CD4-positive, alpha-beta T cell treated with Interleukin-2 at 100 ng/mL for 4 hours (primary cell): ENCODE measurements at places on chromosomes 1 and 21.

DNA sequence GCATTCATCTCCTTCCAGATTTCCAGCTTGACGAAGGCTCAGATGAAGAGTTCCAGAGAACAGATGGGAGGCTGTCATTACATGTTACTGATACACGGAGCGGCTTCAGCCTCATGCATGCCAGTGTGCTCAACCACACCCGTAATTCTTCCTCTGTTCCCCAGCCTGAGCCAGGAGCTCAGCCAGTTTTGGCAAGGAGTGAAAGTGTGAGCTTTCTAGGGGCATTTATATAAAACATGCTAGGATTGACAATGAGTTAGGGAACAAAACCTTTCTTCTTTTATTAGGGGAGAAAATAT lies 290.4 kb upstream of the PLXNA2 start:
- no peak for DNase-seq

DNA sequence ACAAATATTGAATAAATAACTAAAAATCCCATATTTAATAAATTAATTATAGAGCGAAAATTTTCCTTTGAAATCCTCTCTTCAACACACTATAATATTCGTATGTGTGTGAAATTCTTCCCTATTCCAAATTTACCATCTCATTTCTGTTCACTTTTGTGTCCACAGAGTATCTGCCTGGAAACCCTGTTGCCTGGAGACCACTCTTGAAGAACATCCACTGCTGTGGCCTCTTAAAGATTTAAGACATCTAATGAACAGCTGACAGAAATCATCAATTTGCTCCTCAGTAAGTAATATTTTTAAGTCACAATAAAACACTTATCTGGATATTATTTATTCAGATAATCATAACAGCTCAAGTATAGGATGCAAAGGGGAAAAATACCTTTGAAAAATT lies 69.7 kb downstream of the CYYR1 start:
- no peak for DNase-seq

DNA sequence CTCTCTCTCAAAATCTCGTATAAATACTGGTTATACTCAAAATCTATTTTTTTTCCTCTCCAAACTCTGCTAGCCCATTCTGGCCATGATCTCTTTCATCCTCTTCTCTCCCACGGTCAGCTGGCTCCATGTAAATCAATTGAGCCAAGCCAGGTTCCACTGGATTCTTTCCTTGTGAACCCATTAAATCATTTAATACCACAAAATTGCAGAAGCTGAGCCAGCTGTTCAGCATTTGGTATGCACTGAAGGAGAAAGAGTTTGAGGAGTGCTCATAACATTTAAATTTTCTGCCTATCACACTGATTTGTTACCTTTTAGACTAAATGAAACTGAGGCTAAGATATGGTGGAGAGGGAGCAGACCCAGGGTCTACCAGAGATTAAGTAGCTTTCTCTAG lies 29.1 kb upstream of the TADA1 start:
- no peak for DNase-seq

DNA sequence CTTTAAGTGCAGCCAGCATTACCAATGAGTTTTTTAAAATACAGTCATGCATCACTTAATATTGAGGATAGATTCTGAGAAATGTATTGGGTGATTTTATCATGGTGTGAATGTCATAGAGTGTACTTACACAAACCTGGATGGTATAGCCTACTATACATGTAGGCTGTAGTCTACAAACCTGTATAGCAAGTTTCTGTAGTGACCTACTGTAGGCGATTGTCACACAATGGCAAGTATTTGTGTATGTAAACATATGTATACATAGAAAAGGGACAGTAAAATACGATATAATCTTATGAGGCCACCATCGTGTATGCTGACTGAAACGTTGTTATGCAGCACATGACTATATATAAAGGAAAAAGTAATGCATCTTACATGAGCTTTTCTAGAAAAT lies 48.2 kb downstream of the RPE65 start:
- no peak for DNase-seq

DNA sequence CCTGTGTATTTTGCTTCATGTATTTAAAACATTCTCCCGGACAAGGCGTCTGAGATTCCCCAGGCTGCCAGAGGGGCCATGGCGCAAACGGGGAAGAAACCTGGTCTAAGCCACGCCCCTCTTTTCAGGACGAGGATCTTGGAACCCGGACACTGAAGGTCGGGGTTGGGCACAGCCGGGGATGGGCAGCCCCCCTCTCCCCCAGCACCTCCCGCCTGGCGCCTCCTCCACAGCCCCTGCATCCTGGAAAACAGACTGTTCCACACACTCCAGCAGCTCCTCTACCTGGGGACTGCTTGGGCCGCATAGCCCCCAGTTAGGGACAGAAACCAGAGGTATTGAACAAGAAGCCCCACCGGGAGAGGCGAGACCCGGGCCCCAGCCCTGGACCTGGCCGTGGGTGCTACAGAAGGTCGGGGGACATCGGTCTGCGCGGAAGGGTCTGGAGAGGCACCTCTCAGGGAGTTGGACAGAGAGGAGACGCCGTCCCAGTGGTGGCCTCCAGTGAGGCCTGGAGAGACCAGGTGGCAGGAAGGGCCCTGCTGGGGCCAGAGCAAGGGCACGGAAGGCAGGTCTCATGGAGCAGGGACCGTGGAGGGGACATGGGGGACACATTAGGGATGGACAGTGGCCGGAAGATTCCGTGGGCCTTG lies 5.4 kb downstream of the TP73 start:
- DNase-seq = no peak

DNA sequence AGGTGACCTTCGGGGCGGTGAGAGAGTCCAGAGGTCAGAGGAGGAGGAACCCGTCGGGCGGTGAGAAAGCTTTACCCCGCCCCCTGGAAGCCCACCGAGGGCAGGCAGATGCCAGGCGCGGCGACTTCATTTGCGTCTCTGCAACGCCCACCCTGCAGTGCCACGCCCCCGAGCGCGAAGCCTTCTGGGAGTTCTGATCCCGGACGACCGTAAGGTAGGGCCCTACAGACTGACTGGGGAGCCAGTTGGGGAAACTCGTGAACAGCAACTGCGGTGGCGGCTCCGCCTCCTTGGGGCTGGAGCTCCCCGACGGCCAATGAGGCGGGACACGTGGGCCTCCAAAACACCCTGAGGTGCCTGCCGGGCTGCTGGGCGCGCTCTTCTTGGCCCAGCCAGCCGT lies 46.0 kb upstream of the EDARADD start:
- no peak for DNase-seq

GRCh38 chr1:204319462-204319861 lies 40.3 kb downstream of the PLEKHA6 start:
- no peak for DNase-seq

- DNase-seq = peak; percentile 96
Measured at GRCh38 chr1:155250633-155251449, 4.4 kb downstream of the ENTREP3 start.

DNA sequence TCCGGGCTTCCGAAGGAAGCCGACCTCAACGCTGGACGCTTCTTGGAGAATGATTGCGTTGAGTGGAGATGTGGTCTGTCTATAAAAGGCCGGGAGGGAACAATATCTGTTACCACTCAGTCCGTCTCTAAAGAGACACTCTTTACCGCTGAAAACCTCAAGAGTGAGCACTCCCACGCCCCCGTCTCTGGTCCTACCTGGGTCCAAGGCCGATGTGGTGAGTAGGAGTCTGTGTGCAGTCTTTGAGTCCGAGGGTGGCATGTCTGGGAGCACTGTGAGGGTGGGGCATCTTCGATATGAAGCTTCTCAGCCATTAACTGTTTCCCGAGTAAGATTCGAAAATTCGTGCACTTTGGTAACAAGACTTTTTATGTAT lies 576 bp downstream of the ZFP69 start:
- no peak for DNase-seq

GRCh38 chr1:167548059-167548932 lies 5.3 kb downstream of the CREG1 start:
- DNase-seq = no peak

- peak; percentile 69 for DNase-seq
Measured at GRCh38 chr1:241677201-241677600, 25.1 kb downstream of the WDR64 start.

GRCh38 chr21:20789729-20790500 lies 208.3 kb upstream of the NCAM2 start:
- no peak for DNase-seq

DNA sequence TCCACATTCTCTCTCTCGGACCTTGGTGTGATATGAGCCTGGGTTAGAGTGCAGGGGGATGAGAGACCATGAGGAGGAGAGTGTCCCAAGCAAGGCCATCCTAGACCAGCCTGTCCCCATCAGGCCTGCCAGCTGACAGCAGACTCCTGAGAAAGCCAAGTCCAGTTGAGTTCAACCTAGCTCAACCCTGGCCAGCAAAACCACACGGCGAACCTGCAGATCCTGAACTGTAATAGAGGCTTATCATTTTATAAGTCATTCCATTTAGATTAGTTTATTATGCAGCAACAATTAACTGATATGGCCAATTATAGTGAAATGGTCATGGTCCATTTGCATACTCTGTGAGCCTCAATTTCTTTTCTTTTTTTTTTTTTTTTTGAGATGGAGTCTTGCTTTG lies 36.4 kb upstream of the ARHGEF10L start:
- DNase-seq = no peak

GRCh38 chr1:234722904-234723720 lies 113.1 kb upstream of the IRF2BP2 start:
- peak; percentile 81 for DNase-seq

DNA sequence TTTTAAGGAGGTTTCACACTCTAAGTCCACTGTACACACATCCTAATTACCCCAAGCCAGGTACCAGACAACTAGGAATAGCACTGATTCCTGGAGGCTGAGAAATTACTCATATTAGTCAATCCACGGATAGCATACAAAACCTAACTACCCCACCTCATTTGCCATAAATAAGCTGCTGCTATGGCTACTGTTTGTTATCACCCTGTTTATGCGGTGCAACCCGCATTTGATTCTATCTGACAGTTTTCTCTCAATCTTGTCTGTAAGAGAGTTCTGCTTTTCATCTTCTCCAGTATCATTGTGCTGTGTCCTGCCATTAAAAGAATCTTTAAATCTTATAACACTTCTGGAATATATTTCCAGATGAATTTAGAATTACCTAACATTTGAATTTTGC lies 1496.5 kb downstream of the PLA2G4A start:
- no peak for DNase-seq
